ENCODE measurements at places on chromosomes 7 and 10. TPM values are rescaled to one million over a fixed set of nuclear protein-coding genes. Genes with fewer than 3 reads are reported as not detected.

DHTKD1 gene
- 22.8 TPM for total RNA-seq

- DNase-seq: no peak
Observed at GRCh38 chr7:127551941-127552340, 33.5 kb downstream of the GCC1 start.

GRCh38 chr10:117112220-117112619 lies 25.9 kb downstream of the VAX1 start:
- DNase-seq: no peak

FBXL13 gene
- total RNA-seq: 0.51 TPM

DNA sequence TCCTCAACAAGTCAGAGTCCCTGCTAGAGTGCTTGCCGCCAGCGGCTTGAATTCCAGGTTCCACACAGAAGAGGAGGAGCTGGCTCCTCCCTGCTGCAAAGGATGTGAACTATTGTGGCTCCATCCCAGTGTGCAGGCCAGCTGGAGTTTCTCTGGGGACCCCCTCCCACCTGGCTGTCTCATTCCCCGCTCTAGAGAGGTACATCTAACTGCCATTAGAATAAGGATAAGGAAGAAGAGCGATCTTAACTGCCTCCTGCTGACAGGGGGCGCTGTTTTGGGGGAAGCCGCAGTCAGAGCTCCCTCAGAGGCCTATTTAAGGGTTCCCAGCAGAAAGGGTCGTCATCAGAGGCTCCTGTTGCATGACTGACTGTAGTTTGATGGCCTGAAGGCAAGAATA lies 40.8 kb upstream of the HECW1 start:
- no peak for DNase-seq

COL1A2 gene
- total RNA-seq: 62.9 TPM

GRCh38 chr7:100003711-100004661 lies 11.4 kb upstream of the ZKSCAN1 start:
- DNase-seq: no peak

CHN2 gene
- total RNA-seq: 17.7 TPM

CDH23 gene
- total RNA-seq: 3.7 TPM

DNA sequence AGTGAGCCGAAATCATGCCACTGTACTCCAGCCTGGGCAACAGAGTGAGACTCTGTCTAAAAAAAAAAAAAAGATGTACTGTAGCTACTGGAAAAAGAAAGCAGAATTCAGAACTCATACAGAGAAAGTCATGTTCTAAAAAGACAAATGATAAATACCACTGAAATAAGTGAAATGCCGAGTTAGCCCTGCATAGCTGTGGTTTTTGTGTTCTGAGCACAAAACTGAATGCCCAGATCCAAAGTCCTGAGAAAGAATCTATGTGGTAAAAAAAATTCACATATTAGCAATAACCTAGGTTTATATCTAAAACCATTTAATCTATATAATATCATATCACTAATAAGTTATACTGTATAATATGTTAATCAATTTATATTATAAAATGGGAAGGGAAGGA lies 29.3 kb upstream of the HECW1 start:
- no peak for DNase-seq

GRCh38 chr7:159122276-159122675 lies 22.4 kb downstream of the VIPR2 start:
- DNase-seq: peak; percentile 16

DNA sequence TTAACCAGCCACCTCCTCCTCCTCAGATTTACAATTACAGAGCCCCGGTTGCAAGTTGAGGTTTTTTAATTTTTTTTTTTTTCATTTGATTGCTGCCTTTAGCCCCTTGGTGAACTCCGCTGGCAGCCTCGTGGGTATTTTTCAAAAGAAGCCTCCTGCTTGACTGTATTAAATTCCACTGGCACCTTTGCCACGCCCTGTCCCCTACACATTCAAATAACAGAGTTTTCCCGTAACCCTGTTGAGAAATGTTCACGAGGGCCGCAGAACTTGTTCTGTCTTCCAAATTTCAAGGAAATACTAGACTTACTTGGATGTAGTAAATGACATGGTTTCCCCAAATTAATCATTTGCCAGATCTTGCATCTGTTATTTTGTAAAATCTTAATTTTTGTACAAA lies 167.0 kb downstream of the ARID5B start:
- DNase-seq: no peak

DNA sequence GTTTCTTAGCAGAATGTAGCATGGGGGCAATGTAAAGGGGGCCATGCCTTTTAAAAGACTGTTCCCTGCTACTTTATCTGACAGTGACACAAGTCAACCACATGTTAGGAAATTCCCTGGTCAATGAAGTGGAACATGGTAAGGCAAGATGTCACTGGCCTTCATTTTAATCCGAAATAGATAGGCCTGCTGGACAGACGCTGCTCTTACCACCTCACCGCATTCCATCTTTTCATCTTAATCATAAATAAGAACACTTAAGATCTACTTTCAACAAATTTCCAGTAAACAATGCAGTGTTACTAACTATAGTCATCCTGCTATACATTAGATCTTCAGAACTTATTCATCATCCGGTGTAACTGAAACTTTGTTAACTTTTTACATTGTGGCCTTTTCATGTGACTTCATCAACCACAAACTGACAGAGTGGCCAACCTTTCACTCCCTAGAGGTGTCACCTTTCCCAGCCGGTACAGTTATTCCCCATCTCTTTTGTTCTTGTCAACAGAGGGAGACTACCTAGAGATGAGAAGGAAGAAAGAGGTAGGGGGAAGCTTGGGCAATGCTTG lies 15.6 kb downstream of the ASB4 start:
- no peak for DNase-seq

NRG3 gene
- 0.19 TPM for total RNA-seq

- no peak for DNase-seq
Observed at GRCh38 chr7:106868364-106868763, 3.3 kb downstream of the PIK3CG start.

GRCh38 chr7:43766564-43766963 lies 8.1 kb downstream of the BLVRA start:
- DNase-seq: no peak

DNA sequence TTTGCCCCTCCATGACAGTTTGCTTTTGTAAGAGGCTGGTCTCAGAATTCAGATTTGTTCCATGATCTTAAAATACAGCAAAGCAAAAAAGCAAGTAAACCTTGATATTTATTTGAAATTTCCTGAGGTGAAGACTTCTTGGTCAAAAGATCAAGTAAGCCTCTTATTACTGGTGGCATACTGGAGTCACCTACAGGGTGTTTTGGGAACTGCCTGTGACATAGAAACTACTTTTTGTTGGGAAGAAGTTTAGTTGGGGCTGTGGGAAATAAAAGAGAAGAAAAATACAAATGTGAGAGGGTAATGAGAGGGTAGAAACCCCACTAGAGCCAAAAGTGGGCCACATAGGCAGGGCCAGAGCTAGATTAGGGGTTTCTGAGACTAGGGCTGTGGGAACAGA lies 217.9 kb downstream of the OTUD1 start:
- DNase-seq: no peak

TCF7L2 gene
- total RNA-seq: 9.4 TPM

DNA sequence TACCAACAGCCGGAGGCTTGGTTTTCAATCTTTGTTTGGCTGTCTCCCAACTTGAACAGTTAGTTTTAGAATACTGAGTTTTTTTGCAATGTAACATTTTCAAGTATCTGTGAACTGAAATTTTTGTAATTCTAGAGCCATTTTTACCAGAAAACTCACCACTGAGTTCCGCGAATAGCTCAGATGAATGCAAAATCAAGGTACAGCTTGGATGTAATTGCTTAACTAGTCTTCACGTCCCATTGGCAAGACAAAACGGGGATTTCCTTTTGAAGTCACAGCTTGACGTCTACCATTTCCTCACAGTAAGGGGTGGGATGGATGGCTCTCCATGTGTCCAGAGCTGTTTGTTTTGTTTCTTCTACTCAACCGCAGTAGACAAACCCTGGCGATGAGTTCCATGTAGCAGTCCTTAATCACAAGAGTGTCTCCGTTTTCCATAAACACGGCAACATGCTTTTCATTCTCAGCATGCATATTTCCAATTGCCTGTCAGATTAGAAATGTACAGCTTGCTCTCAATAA lies 55.8 kb upstream of the FGFR2 start:
- no peak for DNase-seq

DNA sequence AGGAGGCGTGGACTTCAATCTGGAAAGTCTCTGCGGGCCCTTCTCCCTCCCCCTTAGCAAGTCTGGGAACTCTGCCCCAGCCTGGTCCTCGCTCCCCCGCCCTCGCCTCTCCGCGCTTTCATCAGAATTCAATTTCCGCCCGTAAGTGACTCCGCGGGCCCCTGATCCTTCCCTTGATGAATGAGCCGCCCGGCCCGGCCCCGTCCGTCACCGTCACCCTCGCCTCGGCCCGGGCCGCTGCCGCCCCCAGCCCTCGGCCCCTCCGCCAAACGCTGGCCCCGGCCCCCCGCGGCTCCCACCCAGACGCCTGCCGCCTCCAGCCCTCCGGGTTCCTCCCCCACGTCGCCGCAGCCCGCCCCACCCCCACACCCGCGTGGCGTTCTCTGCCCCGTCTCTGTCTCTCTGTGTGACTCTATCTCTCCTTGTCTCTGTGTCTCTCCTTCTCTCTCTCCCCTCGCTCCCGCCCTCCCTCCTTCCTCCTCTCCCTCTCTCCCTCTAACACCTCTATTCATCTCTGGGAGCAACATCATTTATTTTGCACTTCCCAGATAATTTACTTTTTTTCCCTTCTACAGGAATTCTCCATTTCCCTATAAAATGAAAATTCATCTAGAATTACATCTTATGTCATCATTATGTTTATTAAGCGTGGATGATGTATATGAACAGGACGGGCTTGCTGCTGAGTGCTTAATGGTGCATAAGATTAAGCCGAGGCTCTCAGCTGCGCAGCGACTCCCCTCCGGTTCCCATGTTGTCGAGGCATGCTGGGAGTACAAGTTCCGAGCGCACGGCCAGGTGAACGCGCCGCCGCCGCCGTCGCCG lies 91.2 kb upstream of the PAX2 start:
- DNase-seq: no peak

GRCh38 chr10:30594077-30594476 lies 35.5 kb downstream of the LYZL2 start:
- no peak for DNase-seq

- DNase-seq: no peak
Observed at GRCh38 chr10:6871128-6871527, 291.1 kb upstream of the PRKCQ start.

HOXA13 gene
- total RNA-seq: not detected

- no peak for DNase-seq
Observed at GRCh38 chr10:99115703-99116102, 119.9 kb downstream of the HPSE2 start.

FAM237B gene
- total RNA-seq: not detected

DNA sequence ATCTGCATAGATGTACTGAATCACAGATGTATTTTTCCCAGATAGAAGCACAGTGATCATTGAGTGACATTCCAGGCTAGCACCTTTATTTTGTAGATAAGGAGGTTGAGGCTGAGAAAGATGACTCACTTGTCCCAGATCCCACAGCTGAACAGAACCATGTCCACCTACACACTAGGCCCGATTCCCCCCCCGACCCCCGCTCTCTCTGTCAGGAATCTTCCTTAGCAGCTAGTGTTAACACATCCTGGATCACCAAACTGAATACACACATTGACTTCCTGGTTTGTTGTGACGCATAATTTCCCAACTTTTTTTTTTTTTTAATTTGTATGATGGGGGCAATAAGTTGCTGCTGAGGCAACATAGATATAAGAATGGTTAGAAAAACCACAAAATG lies 5.2 kb downstream of the SFMBT2 start:
- no peak for DNase-seq

GRCh38 chr10:51113007-51113406 lies 38.7 kb downstream of the PRKG1 start:
- no peak for DNase-seq

DNA sequence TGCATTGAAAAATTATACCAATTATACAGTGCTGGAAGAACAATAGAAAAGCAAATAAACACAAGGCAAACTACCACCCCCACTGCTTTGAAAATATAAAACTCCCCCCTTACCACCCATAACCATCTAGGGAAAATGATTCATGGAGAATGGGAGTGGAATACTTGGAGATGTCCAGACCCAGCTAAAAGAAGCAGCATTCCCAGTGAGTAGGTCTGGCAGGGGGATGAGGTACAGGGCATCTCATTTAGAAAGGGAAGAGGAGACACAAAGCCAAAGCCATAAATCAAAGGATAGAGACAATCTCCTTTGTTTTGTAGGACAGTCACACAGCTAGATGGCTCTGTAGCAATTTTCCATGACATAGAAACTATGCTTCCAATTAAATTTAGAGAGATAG lies 36.0 kb upstream of the DGKI start:
- DNase-seq: no peak

GRCh38 chr10:132395704-132396493 lies 1.1 kb upstream of the PWWP2B start:
- DNase-seq: peak; percentile 91

- peak; percentile 45 for DNase-seq
Observed at GRCh38 chr7:18663321-18663720, 167.8 kb downstream of the HDAC9 start.

DNA sequence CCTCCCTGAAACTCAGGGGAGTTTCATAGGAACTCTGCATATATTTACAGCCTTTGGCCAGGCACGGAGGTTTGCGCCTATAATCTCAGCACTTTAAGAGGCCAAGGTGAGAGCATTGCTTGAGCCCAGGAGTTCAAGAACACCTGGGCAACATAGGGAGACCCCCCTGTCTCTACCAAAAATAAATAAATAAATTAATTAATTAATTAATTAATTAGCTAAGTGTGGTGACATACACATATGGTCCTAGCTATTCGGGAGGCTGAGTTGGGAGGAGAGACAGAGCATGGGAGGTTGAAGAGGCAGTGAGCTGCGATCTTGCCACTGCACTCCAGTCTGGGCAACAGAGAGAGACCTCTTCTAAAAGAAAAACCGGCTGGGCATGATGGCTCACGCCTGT lies 9.4 kb upstream of the LEP start:
- no peak for DNase-seq

GRCh38 chr10:86446440-86446839 lies 75.2 kb downstream of the WAPL start:
- DNase-seq: no peak

DNA sequence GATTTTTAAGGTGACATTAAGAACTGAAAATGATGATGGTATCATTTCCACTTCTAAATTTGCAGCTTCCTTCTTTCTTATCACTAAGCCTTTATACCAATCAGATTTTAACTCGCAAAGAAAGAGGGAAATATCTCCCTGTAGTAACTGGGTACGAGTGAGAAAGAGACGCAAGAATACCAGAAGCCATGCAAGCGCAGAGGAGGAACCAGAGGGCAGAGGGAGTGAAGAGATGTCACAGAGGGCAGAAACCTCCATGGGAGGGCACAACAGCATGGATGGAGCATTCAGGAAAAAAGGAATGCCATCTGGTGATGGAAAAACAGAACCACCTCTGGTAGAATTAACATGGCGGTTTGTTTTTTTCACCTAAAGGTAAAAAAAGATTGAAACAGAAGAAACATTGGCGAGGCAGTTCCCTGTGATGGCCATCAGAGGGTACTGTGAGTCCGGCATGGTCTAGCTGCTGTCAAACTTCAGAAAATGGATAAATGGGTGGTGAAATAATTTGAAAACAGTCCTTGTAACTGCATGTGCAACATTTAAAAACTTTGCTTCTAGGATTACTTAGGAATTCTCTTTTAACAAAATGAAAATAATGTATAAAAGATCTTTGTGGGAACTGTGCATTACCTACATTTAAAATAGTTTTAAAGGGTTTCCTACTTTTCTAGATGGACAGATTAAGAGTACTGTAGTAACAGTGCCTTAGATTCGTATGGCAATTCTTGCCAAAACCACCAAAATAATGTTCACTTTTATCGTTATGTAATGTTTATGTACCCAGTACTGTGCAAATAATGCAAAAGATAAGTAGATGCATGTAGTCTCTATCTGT lies 91.8 kb downstream of the ARHGAP12 start:
- no peak for DNase-seq

- DNase-seq: no peak
Observed at GRCh38 chr7:115136796-115137443, 215.0 kb downstream of the MDFIC start.

Data from Right ventricle myocardium superior (tissue), 1 donor.